Stimulated activated CD4-positive, alpha-beta T cell treated with anti-CD3 and anti-CD28 coated beads, Interleukin-15, amount 100 ng/mL, for 48 hours (primary cell): ENCODE measurements at places on chromosomes 3 and 15.

GRCh38 chr3:54853573-54854404 is 74.1 kb downstream of the LRTM1 start:
- peak; percentile 27 for DNase-seq

- DNase-seq, result no peak
Measured at GRCh38 chr3:13891492-13892073, 11.7 kb upstream of the WNT7A start.

GRCh38 chr3:32996048-32996754 is 44.8 kb downstream of the CCR4 start:
- DNase-seq, result no peak

DNA sequence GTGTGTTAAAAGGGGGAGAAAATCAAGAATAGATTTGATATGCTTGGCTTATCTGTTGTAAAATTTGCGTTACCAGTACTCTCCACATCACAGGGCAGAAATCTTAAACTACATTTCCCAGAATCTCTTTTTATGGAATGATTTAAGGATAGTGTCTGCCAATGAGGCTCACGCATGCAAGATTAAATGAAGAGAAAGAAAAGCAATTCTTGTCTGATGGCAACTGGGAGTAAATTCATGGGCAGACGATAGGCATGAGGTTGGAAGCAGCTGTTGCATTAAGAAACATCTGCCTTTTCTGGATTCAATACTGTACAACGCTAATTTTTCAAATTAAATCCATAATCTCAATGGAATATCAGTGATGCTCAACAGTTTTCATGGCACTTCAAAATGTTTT is 27.2 kb upstream of the ANKRD28 start:
- no peak for DNase-seq

GRCh38 chr15:33068007-33068481 is 126.5 kb downstream of the FMN1 start:
- DNase-seq, result no peak

DNA sequence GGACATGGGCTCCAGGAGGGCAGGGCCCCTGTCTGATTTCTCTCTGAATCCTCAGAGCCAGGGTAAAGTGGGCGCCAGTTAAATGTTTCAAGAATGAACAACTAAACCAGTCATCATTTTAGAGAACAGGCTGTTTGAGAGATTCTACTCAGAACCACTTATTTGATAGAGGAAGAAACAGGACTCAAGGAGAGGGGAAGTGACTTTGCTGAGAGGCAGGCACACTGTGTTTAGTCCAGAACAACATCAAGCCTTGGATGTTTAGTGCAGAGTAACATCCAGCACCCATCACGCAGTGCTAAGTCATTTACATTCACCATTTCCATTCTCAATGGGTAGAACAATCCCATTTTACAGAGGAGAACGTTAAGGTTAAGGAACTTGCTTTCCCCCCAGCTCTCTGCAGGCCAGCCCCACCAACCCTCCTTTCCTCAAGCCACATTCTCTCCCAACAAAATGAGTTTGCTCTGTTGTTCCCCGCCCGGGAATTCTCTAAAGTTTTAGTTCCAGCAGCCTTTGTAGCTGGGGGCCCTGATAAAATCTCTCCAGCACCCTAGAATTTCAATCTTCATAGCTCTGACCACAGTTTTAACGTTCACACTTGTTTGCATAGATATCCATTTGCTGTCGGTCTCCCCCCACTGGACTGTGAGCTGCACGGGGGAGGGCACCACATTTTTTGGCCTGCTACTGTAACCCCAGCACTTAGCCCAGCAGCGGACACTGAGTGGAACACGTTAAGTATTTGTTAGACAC is 962 bp downstream of the NMNAT3 start:
- DNase-seq, result no peak

- no peak for DNase-seq
Measured at GRCh38 chr3:157297328-157297915, 137.5 kb upstream of the CCNL1 start.

- no peak for DNase-seq
Measured at GRCh38 chr15:89419370-89419984, 76.9 kb downstream of the RHCG start.

GRCh38 chr15:78177447-78177873 is 28.3 kb downstream of the IDH3A start:
- DNase-seq, result no peak

DNA sequence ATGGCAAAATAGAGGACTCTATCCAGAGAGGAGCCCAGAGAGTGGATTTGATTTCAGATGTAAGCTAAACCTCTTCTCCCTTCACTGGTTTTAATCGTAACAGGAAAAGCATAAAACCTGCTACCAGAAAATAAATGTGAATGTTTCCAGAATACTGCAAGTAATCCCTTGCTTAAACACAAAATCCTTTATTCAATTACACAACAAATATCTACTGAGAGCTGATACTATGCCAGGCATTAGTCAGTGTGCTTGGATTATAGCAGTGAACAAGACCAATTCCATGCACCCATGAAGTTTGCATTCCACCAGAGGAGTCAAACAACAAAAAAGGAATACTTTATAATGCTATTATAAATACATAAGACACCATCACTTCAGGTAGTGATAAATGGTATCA is 15.1 kb downstream of the AVEN start:
- DNase-seq, result no peak

DNA sequence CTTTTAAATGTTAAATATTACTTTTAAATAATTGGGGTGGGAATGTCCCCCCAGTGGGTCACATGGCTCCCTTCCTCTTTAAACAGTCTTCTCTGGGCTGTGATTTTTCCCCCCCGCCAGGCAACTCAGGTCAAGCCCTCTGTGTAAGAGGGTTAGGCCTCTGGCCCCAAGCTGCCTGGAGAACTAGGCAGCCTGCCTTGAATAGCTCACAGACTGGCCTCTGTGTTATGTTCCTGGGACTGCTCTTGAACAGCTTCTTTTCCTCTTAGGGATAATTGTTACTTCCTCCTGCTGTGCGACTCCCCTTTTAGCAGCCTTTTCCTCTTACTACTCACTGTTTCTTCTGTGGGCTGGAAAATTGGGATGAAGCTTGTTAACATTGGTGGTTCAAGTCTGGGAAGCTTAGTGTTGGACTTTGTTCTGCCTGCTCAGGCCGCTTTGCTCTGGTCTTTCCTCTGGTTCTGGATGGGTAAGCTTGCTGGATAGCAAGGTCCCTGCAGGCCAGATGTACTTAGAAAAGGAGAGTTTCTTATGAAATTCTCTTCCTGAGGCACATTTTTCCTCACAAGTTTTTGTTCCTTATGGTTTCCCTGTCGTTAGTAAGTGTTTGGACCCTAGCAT is 2.2 kb downstream of the TEX264 start:
- no peak for DNase-seq

DNA sequence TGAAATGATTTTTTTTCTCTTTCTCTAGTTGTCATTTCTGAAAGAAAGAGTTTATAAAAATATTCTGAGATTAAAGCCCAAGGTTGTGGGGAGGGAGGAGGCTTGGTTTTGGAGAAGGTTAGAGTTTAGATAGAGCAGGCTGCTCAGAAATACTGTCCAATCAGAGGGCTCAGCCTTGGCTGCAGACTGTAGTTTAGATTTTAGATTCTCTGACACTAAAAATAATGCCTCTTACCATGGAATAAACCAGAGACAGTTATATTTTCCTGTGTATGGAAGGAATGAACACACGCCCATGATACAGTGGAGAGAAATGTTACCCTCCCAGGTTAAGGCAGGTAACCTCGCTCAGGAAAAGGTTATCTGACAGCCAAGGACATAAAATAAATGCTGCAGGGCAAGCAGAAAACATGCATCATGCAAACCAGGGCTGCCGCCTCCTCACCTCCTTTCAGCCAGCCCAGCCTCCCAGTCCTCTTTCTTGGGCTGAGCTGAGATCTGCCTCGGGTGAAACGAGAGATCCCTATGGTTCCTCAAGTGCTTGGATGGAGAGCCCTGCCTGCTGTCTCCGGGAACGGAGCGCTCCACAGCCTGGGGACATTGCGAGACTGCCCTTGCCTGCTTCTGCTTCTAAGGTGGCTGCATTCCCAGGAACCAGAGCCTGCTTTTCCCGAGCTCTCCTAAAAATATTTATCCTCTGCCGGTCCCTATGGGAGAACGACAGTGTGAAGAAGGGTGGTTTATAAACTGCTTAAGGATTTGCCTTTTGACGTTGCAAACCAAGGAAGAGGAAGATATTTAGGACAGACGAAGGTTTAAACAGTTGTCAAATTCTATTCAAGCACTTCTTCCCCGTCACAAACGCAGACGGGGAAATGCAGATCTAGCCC is 848 bp downstream of the NCEH1 start:
- peak; percentile 5 for DNase-seq

- no peak for DNase-seq
Measured at GRCh38 chr3:97736928-97737327, 27.6 kb upstream of the ARL6 start.

DNA sequence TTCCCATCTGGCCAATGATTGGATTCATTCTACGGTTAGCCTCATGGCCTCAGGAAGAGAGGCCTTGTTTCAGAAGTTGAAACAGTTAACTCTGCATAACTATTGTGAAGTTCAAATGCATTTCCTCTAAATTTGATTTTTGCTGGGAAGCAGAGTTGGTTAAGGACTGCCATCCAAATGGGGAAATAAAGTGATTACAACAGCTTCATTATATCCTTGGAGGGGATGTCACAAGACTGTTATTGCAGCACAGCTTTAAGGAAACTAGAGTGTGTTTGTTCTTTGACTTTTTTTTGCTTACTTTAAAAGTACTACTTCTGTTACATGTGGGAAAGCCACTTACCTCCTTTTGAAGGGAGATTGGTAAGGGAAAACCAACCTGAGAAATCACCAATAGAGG is 164.8 kb downstream of the AKAP13 start:
- DNase-seq, result no peak

DNA sequence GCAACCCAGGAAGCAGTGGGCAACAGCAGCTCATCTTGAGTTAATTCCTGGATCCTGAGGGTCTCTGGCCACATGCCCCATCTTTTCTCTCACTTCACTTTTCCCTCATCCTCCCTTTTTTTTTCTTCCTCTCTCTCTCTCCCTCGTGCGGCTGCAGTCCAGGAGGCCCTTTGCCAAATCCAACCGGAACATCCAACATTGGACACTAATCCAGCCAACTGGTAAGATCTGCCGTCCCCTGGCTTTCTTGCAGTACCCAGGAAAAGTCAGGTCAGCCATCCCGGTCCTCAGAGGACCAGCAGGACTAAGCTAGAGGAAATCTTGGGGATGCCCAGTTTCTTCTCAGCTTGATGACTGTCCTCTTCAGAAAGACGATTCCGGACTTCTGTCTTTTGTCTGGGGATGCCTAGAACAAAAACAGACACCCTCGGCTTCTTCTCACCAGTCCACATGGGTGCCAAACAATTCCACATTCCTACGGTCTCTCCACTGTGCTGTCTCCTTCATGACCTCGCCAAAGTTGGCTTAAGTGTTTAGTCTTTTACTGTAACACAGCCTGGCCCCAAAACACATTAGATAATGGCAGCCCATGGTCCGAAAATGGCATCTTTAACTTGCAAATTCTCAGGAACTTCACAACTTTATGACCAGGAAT is 115.6 kb downstream of the GSK3B start:
- no peak for DNase-seq

- DNase-seq, result no peak
Measured at GRCh38 chr3:197356275-197356674, 57.9 kb upstream of the DLG1 start.

DNA sequence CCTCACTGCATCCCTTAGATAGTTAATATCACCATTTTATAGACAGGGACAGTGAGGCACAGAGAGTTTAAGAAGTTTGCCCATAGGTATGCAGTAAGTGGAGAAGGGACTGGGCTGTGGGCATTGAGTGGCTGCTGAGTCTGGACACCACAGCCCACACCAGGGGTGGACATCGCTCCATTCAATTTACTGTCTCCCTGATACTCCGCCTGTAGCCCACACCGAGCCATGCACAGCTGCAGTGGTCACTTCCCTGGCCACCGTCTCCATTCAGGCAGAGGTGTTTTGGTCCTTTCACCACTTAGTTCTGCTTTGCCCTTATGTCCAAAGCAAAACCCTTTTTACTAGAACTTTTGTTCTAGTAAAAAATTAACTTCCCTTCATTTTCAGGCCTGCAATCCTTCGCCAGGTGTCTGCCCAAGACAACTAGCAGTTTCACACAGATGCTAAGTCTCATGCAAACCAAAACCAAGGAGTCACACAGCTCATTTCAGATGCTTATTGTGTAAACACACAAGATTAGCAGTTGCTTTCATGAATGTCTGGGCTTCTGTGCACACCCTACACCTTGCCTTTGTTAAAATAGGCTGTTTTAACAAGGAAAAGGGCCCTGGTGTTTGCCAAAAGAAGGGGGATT is 30.1 kb downstream of the ZNF35 start:
- DNase-seq, result no peak

- DNase-seq, result no peak
Measured at GRCh38 chr3:152266221-152266995, 2.3 kb upstream of the MBNL1 start.

GRCh38 chr15:70451821-70452653 is 311.3 kb downstream of the UACA start:
- DNase-seq, result peak; percentile 21

- no peak for DNase-seq
Measured at GRCh38 chr3:11212299-11212608, 58.0 kb downstream of the HRH1 start.

- DNase-seq, result no peak
Measured at GRCh38 chr3:122533480-122533879, 18.7 kb upstream of the KPNA1 start.

GRCh38 chr3:27536491-27536890 is 52.3 kb upstream of the SLC4A7 start:
- no peak for DNase-seq

GRCh38 chr3:4614070-4614469 is 120.9 kb downstream of the ITPR1 start:
- DNase-seq, result no peak

GRCh38 chr15:78810003-78810361 is 1.3 kb downstream of the ADAMTS7 start:
- DNase-seq, result no peak

DNA sequence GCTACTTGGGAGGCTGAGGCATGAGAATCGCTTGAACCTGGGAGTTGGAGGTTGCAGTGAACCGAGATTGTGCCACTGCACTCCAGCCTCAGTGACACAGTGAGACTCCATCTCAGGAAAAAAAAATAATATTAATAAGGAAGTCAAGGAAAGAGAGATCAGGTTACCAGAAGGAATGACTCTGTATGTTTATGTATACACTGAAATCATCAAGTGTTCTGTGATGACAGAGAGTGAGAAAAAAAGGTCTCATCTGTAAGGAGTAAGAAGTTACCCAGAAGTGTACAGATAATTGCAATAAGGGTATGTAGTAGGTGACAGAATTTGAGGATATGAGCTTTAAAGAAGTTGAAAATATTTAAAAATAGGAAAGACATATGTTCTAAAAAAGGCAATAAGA is 4.3 kb upstream of the CCDC50 start:
- no peak for DNase-seq

GRCh38 chr3:74599564-74599963 is 14.9 kb downstream of the CNTN3 start:
- no peak for DNase-seq

GRCh38 chr15:29345549-29346525 is 76.2 kb upstream of the NSMCE3 start:
- no peak for DNase-seq

- peak; percentile 51 for DNase-seq
Measured at GRCh38 chr3:53045518-53046170, at the start of gene SFMBT1. SFMBT1 (minus strand) TSS chr3:53046073; CDS start chr3:52969128, 76,945 bp downstream.
